ENCODE measurements at places on chromosomes 2 and 18. TPM values are rescaled to one million over a fixed set of nuclear protein-coding genes. Genes with fewer than 3 reads are reported as not detected.

DNA sequence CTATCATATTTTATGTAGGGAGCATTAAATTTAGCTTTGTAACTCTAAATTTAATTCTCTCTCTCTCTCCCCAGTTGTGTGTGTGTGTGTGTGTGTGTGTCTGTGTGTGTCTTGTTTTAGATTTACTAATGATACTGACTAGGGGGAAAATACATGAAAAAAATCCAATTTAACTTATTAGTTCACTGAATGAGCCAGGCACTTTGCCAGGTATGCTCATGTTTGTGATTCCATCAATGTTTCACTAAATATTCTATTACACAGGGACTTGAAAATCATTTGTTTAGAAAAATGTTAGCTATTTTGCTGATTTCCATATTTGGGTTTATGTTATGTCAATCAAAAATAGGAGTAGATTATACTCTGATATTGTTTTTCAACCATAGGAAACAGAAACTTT is 203.7 kb upstream of the ZNF804A start:
- DNase-seq = no peak

- DNase-seq = no peak
Observed at GRCh38 chr2:172329774-172330671, 97.4 kb upstream of the ITGA6 start.

NEURL3 gene
- 0.17 TPM for total RNA-seq

SERPINB3 gene
- total RNA-seq = not detected

GRCh38 chr2:198042189-198042588 is 237.8 kb downstream of the PLCL1 start:
- no peak for DNase-seq

- no peak for DNase-seq
Observed at GRCh38 chr2:22497789-22498188, 887.2 kb upstream of the KLHL29 start.

CFC1 gene
- not detected for total RNA-seq

GPR45 gene
- total RNA-seq = not detected

- no peak for DNase-seq
Observed at GRCh38 chr2:67583185-67583584, 186.1 kb downstream of the ETAA1 start.

DNA sequence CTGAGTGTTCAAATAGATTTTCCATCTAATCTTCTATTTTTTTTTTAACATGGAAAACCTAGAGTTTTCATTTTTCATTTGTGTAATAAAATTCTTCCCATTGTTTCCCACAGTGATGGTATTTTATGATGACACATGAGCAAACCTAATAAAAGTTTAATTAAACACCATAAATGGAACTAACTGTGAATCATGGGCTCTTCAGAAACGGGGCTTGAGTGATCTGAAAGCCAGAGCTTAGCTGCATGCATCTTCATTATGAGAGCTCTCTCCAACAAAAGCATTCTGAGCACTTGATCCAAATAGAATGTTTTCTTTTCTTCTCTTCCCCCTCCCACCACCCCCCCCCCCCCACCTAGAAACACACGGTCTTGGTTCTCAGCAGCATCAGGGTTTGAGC is 82.1 kb upstream of the REV1 start:
- DNase-seq = no peak

- DNase-seq = no peak
Observed at GRCh38 chr18:42261731-42262130, 306.7 kb downstream of the PIK3C3 start.

DSC2 gene
- not detected for total RNA-seq

ACYP2 gene
- 13.9 TPM for total RNA-seq

NT5DC4 gene
- total RNA-seq = not detected

- DNase-seq = no peak
Observed at GRCh38 chr2:13876491-13877037, 756.0 kb upstream of the LRATD1 start.

TMEM247 gene
- not detected for total RNA-seq

PAX3 gene
- total RNA-seq = not detected

GRCh38 chr2:58635801-58636375 is 394.8 kb upstream of the FANCL start:
- DNase-seq = no peak

GRCh38 chr2:107430596-107431266 is 396.0 kb upstream of the RGPD4 start:
- DNase-seq = no peak

- DNase-seq = no peak
Observed at GRCh38 chr2:231189571-231190495, 8.6 kb upstream of the ARMC9 start.

DNA sequence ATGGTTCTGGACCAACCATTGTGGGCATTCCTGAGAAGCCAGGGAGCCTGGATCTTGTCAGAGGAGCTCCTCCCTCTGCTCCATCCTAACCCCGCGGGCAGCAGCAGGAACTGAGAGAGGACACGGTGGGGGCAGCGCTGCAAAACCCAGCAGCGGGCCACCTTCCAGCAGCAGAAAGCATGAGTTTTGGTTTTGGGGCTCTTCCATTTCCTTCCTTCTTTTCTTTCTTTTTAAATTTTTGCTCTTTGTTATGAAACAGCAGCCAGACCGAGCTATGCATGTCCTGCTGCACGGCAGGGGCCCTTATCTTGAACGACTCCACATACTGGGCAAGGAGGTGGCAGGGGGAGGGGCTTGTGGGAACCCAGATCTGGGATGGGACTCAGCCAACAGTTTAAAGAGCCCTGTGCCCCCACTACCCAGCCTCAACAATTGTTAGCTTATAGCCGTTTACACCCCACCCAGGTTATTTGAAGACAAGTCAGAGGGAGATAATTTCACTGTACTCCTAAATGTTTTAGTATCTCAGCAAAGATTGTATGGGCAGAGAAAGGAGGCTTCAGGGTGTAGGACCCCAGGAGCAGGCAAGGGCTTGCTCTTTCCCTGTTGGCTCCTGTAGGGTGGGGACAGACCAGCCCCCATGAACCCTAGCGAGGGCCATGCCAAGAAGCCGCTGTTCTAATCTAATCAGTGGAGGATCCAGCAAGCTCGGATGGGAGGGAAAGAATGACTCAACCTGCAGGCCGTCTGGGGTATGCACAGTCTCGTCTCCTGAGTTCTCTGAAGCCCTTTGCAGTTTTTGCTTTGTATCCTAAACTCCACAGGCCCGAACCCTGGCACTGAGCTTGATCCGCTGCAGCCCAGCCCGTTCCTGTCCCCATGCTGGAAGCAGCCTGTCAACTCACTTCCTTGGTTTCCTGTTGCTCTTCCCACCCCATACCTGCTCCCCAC is 75.3 kb downstream of the LRRFIP1 start:
- DNase-seq = no peak

DNA sequence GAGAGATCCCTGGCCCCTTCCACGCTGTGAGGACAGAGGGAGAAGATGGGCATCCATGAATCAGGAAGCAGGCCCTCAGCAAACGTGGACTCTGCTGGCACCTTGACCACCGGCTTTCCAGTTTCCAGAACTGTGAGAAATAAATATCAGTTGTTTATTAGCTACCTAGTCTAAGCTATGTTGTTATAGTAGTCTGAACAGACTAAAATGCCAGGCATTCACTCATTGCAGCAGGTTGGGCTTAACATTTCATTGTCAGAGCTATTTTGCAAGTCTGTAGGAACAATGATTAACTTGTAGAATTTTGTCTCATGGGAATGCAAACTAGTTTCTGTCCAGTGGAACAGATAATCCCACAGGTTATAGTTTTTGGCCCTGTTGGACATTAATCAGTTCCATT is 24.8 kb upstream of the TBC1D8 start:
- no peak for DNase-seq

- DNase-seq = no peak
Observed at GRCh38 chr2:46818141-46818621, 97.4 kb downstream of the MCFD2 start.

FAM110C gene
- 0.69 TPM for total RNA-seq

DNA sequence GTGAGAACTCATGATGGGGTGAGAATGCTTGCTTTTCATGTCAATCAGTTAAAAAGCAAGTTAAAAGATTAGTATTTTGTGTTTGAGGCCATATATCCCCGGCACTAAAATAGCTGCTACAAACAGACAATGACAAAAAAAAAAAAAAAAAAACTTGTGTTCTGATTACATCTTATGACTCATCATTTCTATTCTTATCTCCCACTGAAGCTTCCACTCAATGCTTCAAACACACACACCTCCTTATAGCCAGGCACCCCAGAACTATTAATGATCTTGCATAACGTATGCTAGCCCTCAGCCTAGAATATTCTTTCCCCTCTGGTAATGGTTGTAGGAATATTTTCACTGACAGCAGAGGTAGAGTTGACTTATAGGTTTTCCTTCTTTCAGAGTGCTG is 778.3 kb downstream of the TRIB2 start:
- no peak for DNase-seq

DNA sequence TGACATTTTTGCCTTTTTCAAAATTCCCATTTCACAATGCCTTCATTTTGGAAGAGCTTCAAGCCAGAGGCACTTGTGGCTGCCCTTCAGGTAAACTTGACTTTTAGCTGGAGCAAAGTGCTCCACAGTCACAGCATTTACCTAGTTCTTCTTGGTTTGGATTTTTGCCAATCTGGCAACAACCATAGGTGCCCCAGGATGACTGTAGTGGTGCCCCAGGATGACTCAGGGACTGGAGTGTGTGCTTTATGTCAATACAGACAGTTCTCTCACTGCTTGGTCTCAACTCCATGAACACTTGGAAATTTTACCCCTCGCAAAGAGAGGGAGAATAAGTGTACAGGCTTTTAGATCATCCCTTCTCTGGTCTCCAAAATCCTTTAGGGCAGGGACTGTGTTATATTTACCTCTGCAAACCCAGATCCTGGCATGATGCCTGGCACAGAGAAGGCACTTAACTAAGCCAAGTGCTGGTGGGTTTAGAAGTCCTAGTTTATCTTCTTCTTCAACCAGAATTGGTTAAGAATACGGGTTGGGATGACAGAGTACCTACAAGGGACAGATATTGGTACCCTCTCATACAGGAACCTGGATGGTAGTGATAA is 15.3 kb upstream of the PTPN4 start:
- DNase-seq = no peak

DNA sequence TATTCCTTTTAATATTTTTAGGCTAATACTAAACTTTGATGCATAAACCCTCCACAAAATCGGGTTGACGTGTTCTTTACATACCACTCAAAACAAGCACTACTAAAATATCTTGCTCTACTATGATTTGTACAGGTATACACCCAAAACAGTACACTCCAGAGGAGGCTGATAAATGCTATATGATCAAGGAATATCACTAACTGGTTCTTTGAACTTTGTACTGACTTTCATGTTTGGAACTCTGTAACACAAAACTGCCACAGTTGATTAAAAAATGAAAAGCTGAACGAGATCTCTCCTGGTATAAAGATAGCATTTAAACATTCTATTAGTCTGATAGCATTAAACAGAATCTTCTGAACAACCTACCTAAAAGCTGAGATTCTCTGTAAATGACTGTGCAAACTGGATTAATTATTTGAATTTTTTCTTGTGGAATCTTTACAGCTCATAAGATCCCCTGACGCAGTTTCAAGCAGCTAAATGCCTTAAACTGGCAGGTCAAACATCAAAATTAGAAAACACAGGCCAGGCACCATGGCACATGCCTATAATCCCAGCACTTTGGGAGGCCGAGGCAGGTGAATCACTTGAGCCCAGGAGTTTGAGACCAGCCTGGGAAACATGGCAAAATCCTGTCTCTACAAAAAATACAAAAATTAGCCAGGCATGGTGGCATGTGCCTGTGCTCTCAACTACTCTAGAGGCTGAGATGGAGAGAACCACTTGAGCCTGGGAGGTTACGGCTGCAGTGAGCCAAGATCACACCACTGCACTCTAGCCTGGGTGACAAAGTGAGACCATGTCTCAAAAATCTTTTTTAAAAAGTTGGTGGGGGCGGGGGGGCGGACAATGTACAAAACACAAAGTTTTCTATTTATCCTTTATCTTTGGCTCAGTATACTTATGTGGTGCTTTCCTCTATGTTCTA is 150.6 kb downstream of the EXOC6B start:
- DNase-seq = no peak

CDH2 gene
- not detected for total RNA-seq

DSG1 gene
- not detected for total RNA-seq

GRCh38 chr18:46431522-46432171 is 225.4 kb downstream of the LOXHD1 start:
- DNase-seq = no peak

SLC14A1 gene
- total RNA-seq = 3.1 TPM

GRCh38 chr2:166882851-166883250 is 5.4 kb upstream of the XIRP2 start:
- no peak for DNase-seq

DNA sequence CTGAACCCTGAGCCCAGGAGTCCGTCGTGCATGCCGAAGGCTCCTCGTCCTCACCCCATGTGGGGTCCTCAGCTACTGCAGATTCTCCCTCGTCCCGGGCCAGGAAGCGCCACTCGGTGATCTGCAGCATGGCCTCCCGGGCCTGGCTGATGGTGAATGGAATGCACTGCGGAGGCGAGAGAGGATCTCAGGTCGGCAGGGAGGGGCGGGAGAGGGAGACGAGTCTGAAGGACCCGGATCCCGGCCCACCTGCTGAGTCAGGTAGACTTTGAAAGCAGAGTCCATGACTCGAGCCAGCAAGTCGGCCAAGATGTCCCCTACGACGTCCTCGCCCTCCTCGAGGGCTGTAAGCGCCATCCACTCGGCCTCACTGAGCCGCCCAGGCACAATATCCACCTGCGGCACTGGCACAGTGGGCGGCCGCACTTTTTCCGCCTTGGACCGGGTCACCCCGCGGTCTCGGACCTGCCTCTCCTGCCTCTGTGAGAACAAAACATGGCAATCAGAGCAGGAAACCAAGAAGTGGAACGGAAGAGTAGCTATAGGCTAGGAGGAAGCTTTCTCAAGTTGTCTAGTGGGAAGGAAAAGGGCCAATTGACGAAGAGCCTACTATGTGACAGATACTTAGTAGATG is 5.5 kb downstream of the C2orf81 start:
- DNase-seq = no peak

DNA sequence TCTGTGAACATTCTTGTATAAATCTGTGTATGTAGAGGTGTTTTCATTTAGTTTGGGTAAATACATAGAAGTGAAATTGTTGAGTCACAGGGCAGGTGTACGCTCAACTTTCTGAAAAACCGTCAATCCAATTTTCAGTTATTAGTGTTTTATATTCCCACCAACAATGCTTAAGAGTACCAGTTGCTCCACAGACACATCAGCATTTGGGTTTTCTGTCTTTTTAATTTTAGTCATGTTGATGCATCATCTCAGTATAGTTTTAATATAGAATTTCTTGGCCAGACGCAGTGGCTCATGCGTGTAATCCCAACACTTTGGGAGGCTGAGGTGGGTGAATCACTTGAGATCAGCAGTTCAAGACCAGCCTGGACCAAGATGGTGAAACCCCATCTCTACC is 3.2 kb upstream of the GNLY start:
- DNase-seq = no peak

SLC40A1 gene
- 4.6 TPM for total RNA-seq

GRCh38 chr2:127356531-127356930 is 31.2 kb downstream of the MAP3K2 start:
- DNase-seq = no peak

- DNase-seq = no peak
Observed at GRCh38 chr2:234827096-234827860, 124.5 kb upstream of the SH3BP4 start.

DNA sequence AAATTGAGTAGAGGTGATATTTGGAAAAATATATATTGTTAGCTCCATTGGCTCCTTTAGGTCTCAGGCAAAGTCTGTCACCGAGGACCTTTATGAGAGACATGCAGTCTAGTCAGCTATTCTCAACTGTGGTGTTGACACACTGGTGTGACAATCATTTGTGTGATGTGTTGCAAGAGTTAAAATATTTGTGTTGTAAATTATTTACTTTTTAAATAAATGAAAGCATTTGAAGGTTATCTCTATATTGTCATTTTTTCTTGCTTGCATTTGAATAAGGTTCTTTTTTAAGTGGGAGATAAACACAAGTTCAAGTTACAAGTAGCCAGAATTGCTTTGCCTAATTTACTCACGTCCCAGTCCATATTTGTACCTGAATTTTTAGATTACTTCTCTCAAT is 4.3 kb downstream of the REL start:
- no peak for DNase-seq

Measured in activated naive CD8-positive, alpha-beta T cell treated with anti-CD3 and anti-CD28 coated beads, Interleukin-2, amount 10 ng/mL, durations not matched to agents 7 days and 5 days (primary cell).